GM23248 (cell line): ENCODE measurements at places on chromosomes 11 and 22. TPM values are rescaled to one million over a fixed set of nuclear protein-coding genes. Genes with fewer than 3 reads are reported as not detected.
A peak's percentile ranks its signal among the peaks of the same experiment; 100 is the strongest.

GRCh38 chr22:39525658-39525975, 5.3 kb downstream of the ATF4 start:
- DNase-seq: no peak

The GGA1 gene
- polyA plus RNA-seq: 29.7 and 29.9 TPM in 2 replicates

DNA sequence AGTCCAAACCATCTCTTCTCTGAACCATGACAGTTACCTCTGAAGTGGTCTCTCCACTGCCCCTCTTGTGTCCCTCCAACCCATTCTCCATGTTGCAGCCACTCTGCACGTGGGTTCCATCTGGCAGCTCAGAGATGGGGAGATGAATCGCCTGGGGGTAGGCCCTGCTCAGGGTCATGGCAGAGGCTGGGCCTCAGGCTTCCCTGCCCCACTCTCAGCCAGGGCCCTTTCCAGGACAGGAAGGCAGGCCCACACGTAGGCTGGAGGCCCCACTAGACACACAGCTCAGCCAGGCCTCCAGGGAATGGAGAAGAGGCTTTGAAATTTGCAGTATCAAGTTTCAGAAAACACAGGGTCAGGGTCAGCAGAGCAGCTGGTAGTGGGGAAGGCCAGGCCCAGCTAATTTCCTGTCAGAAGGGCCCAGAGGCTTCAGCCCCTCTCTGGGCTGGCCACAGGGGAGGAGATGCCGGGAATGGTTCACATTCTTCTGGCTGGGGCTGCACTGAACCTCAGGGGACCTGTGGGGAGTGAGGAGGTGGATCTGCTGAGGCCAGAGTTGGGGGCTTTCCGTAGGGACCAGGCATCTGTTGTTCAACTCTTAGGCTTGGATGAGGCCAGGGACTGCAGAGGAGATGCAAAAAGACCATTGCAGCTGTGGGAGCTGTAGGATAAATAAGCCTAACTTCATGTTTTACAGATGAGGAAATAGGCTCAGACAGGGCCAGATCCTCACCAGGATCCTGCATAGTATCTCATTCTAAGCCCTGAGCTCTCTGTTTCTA, 101.6 kb downstream of the SWAP70 start:
- peak; percentile 57 for DNase-seq

The MMP13 gene
- polyA plus RNA-seq: not detected in 2 replicates

- DNase-seq: no peak
These were observed 691 bp downstream of the CEP295 start for GRCh38 chr11:93662175-93662570.
